ENCODE measurements at places on chromosomes 7 and 10.

- DNase-seq: no peak
Measured at GRCh38 chr10:1183033-1183396, 126.8 kb downstream of the WDR37 start.

DNA sequence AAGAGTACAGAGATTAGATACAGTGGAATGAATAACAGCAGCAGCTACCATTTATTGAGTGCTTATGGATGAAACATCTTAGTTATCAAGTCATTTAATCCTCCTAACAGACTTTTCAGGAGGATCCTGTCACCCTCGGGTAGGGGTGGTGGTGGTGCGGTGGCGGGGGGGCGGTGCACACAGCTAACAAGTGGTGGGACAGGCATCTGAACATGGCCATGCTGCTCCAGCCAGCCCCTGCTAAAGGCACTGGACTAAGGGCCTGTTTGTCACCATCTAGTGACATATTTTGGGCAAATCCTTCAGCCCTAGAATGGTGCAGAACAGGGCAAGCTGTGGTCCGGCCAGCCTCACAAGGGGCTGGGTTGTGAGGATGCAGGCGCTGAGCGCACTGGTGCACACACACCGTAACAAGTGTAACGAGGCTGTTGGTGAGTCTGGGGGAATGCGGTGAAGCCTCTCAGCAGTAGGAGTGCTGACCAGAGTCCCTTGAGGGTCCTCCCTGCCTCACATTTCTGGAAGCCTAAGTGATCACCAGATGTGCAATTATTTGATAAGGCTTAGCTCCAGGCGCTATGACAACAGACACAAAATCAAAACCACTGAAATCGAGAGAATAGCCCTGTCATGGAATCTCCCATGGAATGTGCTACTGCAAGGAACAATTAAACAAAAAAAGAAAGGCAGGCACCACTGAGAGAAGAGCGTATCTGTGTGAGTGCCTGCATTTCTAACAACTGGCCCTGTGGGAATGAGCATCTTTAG is 102.2 kb downstream of the RNF216 start:
- DNase-seq: no peak

DNA sequence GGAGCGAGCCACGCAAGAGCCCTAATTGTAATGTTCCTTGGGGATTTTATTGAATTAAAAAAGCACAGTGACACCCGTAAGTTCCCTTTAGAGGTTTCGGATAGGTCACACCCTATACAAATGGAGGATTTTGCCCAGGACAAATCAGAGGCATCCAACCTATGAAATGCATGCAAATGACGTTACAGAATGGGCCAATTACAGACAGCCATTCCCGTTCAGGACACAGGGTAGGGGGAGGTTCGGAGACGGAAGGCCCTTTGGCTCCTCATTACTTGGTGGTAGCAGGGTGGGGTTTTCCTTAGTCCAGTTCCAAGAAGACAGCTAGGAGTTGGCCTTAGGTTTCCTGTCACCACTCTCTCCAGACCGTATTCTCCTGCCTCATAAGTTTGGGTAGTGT is 754.1 kb downstream of the IPMK start:
- no peak for DNase-seq

DNA sequence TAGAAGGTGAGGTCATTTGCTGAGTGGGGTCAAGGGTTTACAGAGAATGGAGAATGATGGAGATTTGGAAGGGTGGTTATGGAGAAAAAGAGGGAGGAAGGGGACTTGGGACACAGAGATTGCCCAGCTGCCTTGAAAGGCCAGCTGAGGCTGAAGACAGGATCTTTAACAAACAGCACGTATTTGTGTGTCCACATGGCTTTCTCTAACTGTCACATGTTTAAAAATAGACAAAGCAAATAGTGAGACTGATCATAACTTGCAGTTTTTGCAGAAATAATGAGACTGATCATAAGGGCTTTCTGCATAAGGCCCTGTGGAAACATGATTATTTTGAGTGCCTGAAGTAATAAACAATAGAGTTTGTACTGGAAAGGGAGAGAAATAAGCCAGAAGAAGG is 212.7 kb downstream of the HDAC9 start:
- no peak for DNase-seq

GRCh38 chr10:131547129-131547799 is 235.7 kb upstream of the TCERG1L start:
- DNase-seq: no peak

GRCh38 chr7:1814089-1814811 is 144.2 kb downstream of the ELFN1 start:
- DNase-seq: no peak

- no peak for DNase-seq
Measured at GRCh38 chr7:50822110-50822509, 39.4 kb upstream of the GRB10 start.

DNA sequence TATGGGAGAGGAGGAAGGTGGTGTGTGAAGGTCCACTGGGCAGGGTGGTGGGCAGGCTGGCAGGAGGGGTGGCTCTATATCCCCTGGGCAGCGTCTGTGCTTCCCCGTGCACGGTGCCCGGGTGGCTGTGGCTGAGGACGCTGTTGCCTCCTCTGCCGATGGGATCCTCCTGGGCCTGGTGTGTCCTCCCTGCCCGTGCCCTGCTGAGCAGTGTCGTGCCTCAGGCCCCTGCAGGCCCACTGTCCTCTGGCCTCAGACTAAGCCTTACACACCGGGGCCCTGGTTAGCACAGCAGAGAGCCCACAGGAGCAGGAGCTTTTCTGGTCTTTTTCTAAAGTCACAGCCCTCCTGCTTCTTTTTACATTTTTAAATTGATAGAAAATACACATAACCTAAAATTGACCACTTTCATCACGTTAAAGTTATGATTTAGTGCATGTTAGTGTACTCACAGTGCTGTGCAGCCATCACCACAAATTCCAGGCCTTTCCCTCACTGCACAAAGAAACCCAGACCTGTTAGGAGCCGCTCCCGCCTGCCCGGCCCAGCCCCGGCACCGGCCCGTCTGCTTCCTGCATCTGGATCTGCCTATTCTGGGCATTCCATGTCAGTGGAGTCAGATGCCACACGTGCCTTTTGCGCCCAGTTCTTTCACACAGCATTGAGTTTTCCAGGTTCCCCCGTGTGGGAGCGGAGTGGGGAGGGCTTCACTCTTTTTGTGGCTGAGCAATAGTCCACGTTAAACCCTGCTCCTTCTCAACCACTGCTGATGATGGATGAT is 19.4 kb downstream of the PFKFB3 start:
- DNase-seq: no peak

DNA sequence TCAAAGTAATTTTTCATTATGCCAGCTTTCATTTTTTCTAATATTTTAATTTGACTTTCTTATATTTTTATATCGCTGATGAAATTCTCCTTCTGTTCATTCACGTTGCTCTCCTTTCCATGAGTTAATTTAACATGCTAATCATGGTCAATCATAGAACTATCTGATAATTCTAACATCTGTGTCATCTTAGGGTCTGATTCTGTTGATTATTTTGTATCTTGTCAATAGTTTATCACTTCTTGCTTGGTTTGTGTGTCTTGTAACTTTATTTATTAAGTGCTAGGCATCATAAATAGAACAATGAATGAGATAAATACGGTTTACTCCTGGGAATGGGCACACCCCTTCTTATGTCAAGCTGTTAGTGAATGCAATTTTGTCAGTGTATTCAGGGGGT is 11.0 kb downstream of the TCERG1L start:
- DNase-seq: no peak

- no peak for DNase-seq
Measured at GRCh38 chr10:122128357-122128756, 139.4 kb downstream of the TACC2 start.

Measured in HTR-8/SVneo (cell line).